Ammon's horn (tissue), 1 donor: ENCODE measurements at places on chromosomes 7 and 10.

GRCh38 chr7:125561006-125561405 is 631.4 kb upstream of the POT1 start:
- DNase-seq: no peak

GRCh38 chr10:131876017-131876416 is 24.8 kb upstream of the PPP2R2D start:
- no peak for DNase-seq

- no peak for DNase-seq
Measured at GRCh38 chr7:42972699-42973500, 40.7 kb downstream of the MRPL32 start.

DNA sequence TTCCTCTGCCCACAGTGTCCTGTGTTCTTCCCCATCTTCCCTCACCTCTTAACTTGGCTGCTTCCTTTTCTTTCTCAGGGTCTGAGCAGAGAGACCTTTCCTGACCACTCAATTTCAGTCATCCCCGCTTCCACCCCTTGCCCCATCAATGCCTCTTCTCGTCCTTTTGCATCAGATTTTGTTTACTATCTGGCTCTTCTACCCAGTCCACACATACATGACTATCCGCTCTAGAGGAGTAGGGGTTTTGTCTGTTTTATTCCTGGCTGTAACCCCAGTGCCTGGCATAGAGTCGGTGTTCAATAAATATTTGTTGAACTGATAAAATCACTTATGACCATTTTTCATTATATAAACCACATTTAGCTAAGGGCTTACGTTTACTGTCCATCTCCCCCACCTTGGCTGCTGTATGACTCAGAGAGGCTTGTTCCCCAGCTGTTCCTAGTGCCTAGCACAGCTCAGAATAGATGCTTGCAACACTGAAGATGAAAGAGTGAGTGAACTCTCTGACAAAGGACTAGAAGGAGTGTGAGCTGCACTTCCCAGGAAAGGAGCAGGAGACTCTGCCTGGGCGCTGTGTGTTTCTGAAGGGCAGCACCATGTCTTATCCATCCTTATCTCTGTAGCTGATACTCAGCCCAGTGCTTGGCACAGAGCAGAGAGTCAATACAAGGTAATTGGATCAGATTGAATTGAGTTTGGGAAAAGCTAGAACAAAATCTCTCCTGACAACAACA is 21.9 kb downstream of the ARID5B start:
- DNase-seq: no peak

DNA sequence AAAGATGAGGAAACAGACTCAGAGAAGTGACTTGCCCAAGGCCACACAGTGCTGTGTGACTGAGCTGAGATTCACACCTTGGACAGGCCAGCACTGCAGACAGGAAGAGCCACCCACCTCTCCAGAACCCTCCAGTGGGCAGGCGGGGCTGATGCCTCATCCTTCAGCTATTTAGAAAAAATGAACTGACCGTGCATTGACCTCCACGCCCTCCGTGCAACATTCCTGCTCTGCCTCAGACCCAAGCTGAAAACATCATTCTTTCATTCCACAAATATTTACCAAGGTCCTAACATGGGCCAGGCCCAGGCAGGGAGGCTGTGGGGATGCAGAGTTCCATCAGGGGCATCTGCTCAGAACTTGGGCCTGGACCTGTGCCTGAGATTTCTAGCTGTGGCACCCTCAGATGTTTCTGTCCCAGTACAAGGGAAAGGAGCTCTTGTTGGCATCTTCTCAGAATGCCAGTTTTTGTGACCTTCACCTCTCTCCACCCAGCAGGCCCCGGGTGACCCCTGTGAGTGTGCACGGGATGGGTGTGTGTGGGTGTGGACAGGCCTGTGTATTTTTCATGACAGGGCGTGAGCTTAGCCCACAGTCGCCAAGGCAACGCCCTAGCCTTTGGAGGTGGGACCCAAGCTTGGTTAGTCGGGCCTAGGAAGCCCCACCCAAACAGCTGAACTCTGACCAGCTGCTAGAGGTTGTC is 6.5 kb downstream of the VSIR start:
- DNase-seq: no peak

- no peak for DNase-seq
Measured at GRCh38 chr10:20085115-20085514, 268.9 kb downstream of the PLXDC2 start.

DNA sequence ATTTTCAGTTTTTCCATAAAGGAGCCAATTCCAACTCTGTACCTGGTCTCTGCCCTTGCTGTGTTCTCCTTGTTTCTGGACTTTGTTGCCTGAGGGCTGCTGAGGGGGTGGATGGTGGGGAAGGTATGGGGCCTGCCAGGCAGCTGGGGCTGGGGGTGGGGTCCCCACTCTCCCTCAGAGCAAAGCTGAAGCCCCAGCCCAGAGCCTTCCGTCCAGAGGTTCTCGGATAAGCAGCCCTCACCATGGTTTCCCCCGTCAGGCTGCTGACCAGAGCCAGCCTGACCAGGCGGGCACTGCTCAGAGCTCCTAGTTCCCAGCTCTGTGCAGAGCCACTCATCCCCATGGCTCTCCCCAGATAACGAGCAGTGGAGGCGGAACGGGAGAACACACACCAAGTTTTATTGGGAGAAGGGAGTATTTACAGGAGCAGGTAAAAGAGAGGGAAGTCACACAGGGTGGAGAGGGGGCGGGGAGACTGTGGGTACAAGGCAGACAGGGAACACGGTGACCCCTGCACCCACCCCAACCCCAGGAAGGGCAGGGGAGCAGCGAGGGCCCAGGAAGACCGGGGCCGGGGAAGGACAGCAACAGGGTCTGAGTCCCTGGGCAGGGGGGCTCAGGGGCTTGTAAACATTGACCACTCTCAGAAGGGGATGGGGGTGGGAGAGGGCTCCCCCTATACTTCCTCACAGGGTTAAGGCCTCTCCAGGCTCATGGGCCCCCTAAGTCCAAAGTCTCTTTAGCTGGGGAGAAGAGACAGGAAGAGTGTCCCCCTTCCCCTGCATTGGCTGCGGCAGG is 5.8 kb downstream of the GNB2 start:
- no peak for DNase-seq

GRCh38 chr10:93854975-93855374 is 38.8 kb upstream of the SLC35G1 start:
- DNase-seq: no peak

- no peak for DNase-seq
Measured at GRCh38 chr10:132946-133898, 2.0 kb upstream of the ZMYND11 start.

- peak; percentile 49 for DNase-seq
Measured at GRCh38 chr7:28389504-28390395, 22.6 kb upstream of the CREB5 start.

- no peak for DNase-seq
Measured at GRCh38 chr7:22715969-22716368, 11.0 kb upstream of the IL6 start.

- no peak for DNase-seq
Measured at GRCh38 chr7:12370249-12370648, 33.4 kb downstream of the VWDE start.

GRCh38 chr10:42962110-42962901 is 114.6 kb upstream of the RET start:
- DNase-seq: no peak
